ENCODE measurements at places on chromosomes 13 and 19.

DNA sequence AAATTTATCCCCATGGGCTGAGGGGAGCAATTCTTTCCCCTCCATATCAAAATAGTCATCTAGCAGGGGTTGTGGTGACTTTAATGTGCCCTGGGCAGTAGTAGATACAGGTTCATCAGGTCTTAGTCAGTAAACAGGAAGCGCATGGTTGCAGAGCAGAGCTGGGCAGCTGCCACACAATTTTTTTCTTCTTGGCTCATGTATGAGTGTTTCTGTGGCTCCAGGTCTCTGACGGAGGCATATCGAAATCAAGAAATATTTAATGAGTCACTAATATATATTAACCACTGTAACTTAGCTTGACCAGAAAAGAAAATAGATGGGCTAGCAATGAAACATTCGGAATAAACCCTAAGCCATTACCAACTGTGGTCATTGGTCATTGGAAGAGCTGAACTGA lies 68.4 kb upstream of the UBL3 start:
- no peak for DNase-seq

- DNase-seq, result no peak
These were observed 4.0 kb upstream of the FLT3LG start for GRCh38 chr19:49469828-49470614.

- no peak for DNase-seq
These were observed 3.8 kb downstream of the TNNI3 start for GRCh38 chr19:55153652-55154264.

- no peak for DNase-seq
These were observed 2.0 kb upstream of the SRRM5 start for GRCh38 chr19:43609872-43610271.

DNA sequence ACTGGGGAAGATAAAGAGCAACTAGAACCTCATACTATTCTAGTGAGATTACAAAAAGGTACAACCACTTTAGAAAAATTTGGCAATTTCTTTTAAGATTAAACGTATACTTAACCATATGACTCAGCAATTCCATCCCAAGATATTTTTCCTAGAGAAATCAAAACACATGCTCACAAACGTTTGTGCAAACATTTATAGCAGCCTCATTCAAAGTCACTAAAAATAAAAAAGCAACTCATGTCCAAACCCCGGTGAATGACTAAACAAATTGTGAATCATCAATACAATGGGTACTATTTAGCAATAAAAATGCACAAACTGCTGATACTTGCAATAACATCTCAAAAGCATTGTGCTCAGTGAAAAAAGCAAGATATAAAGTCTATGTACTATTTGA lies 121.5 kb downstream of the FRY start:
- peak; percentile 16 for DNase-seq

GRCh38 chr19:39448271-39448670 lies 2.9 kb downstream of the SUPT5H start:
- no peak for DNase-seq

- no peak for DNase-seq
These were observed 47.1 kb downstream of the USPL1 start for GRCh38 chr13:30664689-30665275.

GRCh38 chr13:34627509-34628208 lies 314.4 kb upstream of the NBEA start:
- DNase-seq, result no peak

DNA sequence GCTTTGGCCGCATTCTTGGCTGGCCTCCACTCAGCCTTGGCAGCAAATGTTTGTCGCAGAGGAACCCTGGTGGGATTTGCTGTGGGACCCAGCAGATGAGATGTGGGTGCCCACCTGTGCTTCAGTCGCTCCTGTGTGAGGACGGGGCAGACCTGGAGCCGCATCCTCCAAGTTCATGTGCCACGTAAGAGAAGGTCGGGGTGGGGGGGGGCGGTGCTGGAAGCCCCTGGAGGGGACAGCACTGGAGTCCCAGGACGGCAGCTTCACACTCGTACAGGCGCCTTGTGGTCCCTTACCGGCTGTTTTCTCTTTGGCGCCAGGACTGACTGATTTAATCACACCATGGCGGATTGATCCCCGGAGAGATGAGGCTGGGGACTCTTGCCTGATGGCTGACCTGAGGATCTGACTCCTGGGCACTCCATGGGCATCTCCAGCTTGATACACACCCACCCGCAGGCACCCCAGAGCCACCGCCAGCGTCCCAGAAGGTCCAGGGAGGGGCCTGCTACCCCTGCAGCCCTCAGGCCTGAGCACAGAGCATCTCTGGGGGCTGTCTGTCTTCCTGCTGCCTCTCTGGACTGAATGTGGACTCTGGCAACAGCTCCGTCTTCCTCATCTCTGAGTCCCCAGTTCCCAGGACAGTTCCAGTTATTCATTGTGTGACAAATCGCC lies 10.0 kb upstream of the GRTP1 start:
- no peak for DNase-seq
